Articular chondrocyte of knee joint (primary cell): ENCODE measurements at places on chromosomes 1 and 21. TPM values are rescaled to one million over a fixed set of nuclear protein-coding genes. Genes with fewer than 3 reads are reported as not detected.

The AMPD1 gene
- not detected in 2 replicates for total RNA-seq

The ADAM30 gene
- total RNA-seq = not detected in 2 replicates

The MSH4 gene
- total RNA-seq = 0.13 and 4.3 TPM in 2 replicates

The MLLT11 gene
- total RNA-seq = 3.4 and 3.9 TPM in 2 replicates

The NBPF6 gene
- not detected in 2 replicates for total RNA-seq

The CAPN8 gene
- not detected in 2 replicates for total RNA-seq

The REG4 gene
- not detected in 2 replicates for total RNA-seq

The NID1 gene
- total RNA-seq = 39.9 and 44.5 TPM in 2 replicates

The GREM2 gene
- total RNA-seq = 0.39 and 5.1 TPM in 2 replicates

The CYP4X1 gene
- 1.3 and 2.1 TPM in 2 replicates for total RNA-seq

The C1orf21 gene
- total RNA-seq = 118 and 140 TPM in 2 replicates

The TMEM61 gene
- total RNA-seq = 0.11 TPM in 1 of 2 replicates, not detected in the other

The SLAMF8 gene
- 0.11 TPM in 1 of 2 replicates, not detected in the other for total RNA-seq

The CELA3B gene
- total RNA-seq = not detected in 2 replicates

The GJC2 gene
- total RNA-seq = 2.1 TPM in 2 replicates

The KRTAP11-1 gene
- total RNA-seq = not detected in 2 replicates

The TAF5L gene
- 14.1 and 15.6 TPM in 2 replicates for total RNA-seq

The ENAH gene
- 710 and 1,043 TPM in 2 replicates for total RNA-seq

The IFNLR1 gene
- 0.13 and 0.22 TPM in 2 replicates for total RNA-seq

The TSPAN1 gene
- 0.91 and 2.2 TPM in 2 replicates for total RNA-seq

The GPX7 gene
- total RNA-seq = 37.9 and 56.1 TPM in 2 replicates

The FLG2 gene
- total RNA-seq = not detected in 2 replicates

The DYNLT5 gene
- total RNA-seq = 0.52 and 3.4 TPM in 2 replicates

The TEDDM1 gene
- not detected in 2 replicates for total RNA-seq

The SPRR2A gene
- not detected in 2 replicates for total RNA-seq

The CNR2 gene
- total RNA-seq = not detected in 2 replicates
